Substantia nigra (tissue), 51 donors: ENCODE measurements at places on chromosomes 16 and 17.

DNA sequence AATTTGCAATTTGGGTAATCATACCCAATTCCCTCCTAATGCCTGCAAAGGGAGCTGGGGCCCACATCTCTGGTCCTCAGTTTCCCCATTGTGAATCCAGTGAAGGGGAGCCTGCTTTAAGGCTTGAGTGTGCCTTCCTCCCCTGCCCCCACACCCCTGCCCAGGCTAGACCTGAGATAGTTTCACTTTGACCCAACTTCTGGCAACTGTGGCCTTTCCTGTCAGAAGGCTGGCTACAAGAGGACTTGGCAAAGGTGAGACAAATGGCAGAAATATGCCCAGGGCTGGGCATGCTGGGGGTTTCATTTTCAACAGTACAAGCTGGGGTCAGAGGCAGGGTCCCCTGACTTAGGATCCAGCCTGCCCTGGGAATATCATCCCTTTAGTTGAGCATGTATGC is 10.0 kb downstream of the SOCS1 start:
- DNase-seq: no peak

DNA sequence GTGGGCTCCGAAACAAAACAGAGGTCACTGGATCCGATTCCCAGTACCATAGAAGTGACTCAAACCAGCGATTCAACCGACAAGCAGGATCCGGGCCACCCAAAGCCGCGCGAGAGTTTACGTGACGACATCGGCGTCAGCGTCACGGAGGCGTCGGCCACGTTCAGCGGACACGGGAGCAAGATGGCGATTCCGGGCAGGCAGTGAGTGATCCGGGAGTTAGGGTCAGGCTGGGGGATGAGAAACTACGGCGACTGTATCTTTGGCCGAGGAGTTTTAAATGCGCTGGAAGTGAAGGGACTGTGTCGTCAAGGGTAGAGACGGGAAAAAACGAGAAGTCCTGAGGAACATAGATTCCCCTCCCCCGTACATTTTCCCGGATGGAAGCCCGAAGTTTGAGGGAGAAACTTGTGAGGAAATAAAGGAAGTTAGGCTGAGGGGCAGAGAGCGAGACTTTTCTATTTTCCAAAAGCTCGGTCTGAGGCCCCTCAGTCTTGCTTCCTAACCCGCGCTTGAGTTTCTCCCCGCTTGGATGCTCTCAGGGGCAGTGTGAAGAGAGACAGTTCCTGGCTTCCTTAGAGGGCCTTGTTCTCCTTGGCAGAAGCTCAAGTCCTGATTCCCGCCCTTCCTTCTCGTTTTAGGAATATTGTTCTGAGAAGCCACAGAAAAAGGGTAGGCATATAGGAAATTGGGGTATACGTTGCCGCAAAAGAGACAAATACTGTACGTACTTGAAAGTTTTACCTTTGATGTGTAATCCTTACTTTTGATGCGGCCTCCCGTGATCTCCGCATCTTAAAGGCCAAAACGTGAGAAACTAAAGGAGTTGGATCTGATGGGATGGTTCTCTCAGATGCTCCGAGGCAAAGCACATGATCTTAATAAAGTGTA is at the start of gene NSRP1:
Gene NSRP1 (plus strand): TSS at position 156 of the 891 bp plus-strand sequence. CDS start 28 bp downstream, at position 184.
- DNase-seq: peak; percentile 84

DNA sequence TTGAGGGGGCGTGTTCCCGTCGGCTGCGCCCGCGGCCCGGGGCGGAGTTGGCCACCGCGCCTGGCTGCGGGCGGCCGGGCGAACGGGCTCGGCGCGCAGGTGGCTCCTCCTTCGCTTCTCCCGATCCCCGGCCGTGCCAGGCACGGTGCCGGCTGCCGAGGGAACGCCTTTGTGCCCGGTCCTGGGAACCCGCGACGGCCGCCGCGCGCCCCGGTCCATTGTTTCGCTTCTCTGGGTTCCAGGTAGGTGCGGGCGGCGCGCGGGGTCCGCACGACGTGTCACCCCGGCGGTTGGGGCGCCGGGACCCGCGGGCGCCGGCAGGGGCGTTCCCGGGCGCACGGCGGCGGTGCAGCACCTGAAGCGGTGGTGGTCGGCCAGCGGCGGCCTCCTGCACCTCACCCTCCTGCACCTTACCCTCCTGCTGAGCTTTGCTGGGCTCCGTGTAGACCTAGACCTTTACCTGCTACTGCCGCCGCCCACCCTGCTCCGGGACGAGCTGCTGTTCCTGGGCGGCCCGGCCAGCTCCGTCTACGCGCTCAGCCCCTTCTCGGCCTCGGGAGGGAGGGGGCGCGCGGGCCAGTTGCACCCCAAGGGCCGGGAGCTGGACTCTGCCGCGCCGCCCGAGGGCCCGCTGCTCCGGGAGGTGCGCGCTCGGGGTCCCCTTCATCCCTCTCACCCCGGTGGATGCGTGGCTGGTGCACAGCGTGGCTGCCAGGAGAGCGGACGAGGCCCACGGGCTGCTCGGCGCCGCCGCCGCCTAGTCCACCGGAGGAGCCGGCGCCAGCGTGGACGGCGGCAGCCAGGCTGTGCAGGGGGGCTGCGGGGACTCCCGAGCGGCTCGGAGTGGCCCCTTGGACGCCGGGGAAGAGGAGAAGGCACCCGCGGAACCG is 99.9 kb downstream of the EFCAB13 start:
- DNase-seq: no peak

DNA sequence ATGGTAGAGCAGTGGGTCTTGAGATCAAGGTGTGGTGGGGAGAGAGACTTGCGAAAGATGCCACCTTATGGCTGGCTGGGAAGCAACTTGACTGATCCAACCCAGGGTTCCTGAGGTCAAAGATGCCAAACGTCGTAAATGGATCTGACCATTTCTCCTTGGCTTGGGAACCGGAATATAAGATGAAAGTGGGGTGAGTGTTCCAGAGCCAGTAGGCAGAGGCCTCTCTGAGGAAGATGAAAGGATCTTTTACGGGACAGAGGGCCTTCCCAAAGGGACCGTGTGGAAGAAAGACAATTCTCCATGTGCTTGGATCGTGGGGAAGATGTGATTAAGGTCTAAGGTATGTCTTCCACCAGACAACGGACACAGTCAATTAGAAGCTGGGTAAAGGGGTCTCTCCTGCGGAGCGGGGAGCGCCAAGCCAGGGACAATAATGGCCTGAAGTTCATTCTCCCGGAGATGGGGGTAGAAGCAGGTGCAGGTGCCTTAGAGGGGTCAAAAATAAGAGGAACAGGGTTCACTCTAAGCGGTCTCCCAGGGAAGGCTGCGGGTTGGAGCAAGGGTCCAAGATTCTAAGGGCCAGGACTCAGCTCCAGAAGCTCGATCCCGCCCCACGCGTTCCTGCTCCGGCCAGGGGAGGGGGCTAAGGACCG is 800 bp downstream of the FXR2 start:
- no peak for DNase-seq

DNA sequence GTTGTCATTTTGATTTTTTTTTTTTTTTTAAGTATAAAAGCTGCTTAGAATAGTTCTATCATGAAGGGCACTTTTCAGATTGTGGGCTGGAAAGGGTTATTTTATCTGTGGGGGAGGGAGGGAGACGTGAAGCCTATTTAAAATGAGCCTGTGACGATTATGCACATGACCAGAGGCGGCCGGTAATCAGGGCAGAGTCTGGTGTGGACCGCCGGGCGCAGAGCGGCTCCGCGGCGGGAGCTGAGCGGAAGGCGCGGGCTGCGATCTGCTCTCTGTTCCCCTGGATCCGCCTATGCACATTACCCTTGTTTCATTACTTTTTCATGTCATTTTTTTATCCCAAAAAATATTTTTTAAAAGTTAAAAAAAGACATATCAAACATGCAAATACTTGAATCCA is 23.5 kb downstream of the TMC6 start:
- no peak for DNase-seq

DNA sequence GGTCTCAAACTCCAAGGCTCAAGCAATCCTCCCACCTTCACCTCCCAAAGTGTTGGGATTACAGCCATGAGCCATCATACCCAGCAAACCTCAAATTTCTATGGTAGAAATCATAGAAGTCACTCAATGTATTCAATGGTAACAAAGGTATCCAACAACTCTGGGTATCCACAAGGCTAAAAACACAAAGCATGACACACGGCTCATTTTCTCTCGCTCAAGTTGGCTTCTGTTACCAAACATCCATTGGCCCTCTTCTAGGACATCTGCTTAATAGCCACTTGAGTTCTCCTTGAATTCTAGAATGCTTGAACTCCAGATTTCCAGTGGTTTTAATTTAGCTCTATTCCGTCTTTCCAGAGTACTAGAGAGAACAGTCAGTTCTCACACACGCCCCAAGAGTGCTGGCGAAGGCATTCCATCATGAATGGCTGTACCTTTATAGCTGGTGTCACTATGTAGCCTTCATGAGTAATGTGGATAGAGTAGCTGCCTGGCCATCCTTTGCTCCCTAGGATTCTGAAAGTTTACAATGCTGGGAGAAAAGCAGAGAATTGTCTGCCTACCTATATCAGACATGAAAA is 42.6 kb downstream of the SPAG9 start:
- DNase-seq: no peak

DNA sequence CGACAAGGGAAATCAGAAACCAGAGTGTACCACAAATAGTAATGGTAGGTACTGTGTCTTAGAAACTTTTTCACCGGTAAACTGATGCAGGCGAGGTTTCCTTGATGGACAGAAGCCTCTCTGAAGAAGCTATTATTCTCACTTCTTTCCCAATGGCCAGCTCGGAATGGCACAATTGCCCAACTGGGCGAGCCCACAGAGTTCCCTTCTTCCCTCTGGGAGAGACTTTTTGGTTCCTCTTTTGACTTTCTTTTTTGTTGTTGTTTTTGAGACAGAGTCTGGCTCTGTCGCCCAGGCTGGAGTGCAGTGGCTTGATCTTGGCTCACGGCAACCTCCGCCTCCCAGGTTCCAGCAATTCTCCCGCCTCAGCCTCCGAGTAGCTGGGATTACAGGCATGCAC is 16.9 kb downstream of the SLC43A2 start:
- DNase-seq: no peak

DNA sequence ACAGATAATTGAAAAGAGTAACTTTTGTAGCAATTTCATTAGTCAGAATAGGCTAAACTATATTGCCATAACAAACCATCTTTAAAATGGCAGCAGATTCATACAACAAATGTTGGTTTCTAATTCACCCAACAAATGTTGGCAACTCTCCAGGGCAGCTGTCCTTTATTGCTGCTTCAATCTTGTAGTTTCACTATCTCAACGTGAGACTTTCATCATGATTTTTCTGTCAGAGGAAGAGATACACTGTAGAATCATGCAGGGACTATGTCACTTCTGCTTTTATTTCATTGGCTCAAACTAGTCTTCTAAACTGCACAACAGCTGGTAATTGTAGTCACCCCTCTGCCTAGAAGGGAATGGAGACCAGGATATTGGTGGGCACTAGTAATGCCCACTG is 174.2 kb downstream of the TANC2 start:
- no peak for DNase-seq
